ENCODE measurements at places on chromosomes 4 and X.

DNA sequence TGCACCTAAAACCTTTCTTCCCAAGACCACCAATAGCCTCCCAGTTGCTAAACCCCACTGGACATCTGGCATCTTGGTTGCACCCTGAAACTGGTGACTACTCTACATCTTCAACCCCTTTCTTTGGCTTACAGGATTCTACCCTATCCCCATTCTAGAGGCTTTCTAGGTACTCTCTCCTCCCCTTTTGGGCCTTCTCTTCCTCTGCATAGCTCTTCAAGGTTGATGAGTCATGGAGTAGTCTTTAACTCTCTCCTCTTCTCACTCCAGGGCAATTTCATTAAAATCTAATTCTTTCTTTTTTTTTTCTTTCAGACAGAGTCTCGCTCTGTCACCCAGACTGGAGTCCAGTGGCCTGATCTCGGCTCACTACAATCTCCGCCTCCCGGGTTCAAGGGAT lies 16.8 kb downstream of the APOO start:
- DNase-seq = no peak

DNA sequence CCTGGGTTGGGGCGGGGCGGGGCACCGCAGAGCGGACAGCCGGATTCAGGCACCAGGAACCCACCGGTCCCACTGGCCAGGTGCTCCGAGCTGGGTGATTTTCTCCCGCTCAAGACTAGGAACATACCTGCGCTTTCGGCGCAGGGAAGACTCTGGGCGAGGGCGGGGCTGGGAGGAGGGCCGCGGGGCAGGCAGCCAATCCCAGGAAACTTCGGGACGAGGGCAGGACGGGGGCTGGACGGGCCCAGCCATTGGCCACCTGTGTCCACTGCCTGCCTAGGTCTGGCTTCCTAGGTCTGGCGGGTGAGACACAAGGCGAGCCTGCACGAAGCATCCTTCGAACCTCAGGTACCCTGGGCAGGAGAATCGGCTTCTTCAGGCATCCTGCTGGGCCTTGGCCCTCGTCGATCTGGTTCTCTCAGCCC lies 274 bp upstream of the ERVMER34-1 start:
- DNase-seq = no peak

DNA sequence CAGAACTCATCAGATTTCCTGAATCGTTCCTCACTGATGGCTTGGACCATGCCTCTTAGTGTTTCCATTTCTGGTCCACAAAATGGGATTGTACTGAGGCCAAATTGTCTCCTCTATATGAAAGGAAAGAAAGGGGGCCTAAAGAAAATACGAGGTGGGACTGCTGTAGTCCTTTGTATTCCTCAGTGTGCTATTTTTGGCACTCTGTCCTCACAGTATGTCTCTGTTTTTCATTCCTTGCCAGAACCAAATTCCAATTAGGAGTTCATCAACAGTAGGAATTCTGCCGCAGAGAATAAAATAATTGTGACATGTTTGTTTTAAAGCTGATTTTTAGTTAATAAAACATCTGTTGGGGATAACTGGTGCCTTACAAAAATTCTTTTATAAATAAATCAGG lies 515.7 kb downstream of the SMARCA1 start:
- DNase-seq = no peak

DNA sequence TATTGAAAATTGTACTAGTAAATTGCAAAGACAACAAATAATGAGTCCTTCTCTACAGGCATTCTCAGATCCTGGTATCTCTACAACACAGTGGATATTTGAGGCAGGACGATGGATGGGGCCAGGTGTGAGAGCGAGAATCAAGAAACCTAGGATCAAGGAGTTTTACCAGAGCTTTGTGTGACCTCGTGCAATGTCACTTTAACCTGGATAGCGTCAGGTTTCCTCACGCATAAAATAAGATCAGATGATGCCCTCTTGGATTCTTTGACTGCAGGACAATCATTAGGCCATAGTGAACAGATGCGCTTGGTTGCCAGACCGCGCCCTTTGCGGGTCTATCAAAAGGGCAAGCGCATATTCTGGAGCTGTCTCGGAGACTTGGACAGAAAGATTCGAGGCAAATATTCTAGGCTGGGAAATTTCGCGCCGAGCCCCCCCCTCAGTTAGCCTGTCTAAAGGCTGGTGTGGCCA lies 66.6 kb downstream of the FBXO8 start:
- no peak for DNase-seq
